ENCODE measurements at places on chromosomes 4 and X.

GRCh38 chr4:136867465-136867864 is 664.8 kb downstream of the PCDH18 start:
- no peak for DNase-seq

- no peak for DNase-seq
These were observed 155.8 kb downstream of the PPP3CA start for GRCh38 chr4:101191302-101192098.

DNA sequence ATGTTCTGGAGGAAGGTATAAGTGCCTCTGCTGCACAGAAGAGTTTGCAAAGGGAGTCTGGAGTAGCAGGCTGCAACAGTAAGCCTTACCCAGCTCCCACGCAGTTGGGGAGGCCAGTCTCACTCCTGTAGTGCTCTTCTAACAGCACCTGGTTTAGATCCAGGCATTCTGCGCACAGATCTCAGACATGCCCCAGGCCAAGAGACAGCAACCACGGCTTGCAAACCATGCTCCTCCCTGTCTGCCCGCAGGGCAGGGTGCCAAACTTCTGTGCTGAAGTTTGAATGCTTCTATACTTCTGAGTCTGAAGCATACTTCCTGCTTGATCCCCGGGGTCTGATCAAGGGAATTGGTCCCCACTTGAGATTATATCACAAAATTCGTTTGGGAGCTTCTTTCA is 106.3 kb downstream of the LINC00632 start:
- no peak for DNase-seq

GRCh38 chr4:185567381-185568376 is 32.4 kb upstream of the PDLIM3 start:
- DNase-seq: no peak

- no peak for DNase-seq
These were observed 95.6 kb downstream of the PHKA2 start for GRCh38 chrX:18888281-18888680.
